HS-5 (cell line): ENCODE measurements at places on chromosomes 2 and 18.

DNA sequence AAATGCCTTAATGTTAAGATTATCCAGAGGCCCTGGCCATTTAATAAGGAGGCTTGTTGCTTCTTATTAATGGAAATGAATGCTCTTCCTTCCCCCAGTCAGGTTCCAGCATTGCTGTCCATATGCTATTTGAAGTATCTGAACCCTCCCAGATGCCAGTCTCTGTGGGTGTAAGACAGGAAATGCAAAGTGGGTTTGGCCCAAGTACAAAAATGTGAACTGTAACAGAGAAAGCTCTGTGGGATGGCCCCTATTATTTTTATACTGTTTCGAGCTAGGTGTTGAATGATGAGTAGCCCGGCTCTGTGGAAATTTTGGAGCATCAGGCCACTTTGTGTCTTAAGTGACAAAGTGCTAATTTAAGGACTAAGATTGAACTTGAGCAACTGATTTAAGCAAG is 141.0 kb downstream of the UXS1 start:
- DNase-seq: peak; percentile 44

DNA sequence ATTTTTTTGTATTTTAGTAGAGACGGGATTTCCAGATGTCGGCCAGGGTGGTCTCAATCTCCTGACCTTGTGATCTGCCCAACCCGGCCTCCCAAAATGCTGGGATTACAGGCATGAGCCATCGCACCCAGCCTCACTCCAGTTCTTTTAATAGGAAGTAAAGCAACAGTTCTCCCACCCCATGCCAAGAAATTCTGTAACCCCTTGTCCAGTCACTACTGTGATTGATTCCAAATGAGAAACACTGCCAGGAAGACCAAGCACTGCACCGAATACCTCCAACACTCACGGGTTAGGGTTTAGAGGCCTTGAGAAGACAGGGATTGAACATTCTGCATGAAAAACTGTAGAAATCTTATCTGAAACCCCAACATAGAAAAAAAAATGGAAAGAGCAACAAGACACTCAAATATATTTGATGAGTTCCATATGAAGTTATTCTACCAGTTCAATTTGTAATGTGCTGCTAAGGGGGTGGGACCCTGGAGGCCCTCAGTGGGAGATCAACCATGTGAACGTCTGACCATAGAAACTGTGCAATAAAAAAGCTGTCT is 48.2 kb upstream of the BIN1 start:
- no peak for DNase-seq

DNA sequence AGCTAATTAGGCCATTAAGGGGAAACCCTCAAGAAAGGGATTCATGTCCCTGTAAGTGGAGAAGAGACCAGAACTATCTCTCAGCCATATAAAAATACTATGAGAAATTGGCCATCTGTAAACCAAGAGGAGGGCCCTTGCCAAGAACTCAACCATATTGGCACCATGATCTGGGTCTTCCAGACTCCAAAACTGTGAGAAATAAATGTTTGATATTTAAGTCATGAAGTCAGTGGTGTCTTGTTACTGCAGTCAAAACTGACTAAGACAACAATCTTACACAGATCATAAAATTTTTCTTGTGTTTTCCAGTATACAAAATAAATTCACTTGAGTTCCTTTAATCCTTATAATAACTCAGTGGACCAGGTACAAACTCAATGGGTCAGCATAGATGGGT is 589.8 kb upstream of the CDH2 start:
- no peak for DNase-seq

GRCh38 chr2:64998658-64999061 is 9.5 kb downstream of the SLC1A4 start:
- no peak for DNase-seq

DNA sequence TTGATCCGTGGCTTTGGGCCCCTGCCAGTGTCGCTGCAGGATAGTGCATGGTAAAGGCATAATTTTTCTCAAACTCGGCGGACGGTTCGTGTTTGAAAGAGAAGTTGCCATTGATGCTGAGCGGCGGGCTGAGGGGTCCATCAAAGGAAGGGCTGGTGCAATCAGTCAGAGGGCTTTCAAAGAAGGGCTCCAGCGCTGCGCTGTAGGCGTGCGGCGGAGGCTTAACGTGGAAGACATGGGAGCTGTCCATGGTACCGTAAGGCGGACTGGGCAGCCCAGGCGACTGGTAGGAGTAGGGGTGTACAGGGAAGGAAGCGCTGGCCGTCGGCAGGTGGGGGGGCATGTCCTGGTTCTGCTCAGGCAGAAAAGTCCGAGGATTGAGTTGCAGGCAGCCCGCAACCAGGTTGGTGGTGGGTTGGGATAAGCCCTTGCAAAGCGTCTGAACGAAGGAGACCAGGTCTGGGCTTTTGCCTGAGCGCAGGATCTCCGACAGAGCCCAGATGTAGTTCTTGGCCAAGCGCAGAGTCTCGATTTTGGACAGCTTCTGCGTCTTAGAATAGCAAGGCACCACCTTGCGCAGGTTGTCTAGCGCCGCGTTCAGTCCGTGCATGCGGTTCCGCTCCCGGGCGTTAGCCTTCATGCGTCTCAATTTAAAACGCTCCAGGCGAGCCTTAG is 2.3 kb downstream of the NEUROD1 start:
- no peak for DNase-seq

DNA sequence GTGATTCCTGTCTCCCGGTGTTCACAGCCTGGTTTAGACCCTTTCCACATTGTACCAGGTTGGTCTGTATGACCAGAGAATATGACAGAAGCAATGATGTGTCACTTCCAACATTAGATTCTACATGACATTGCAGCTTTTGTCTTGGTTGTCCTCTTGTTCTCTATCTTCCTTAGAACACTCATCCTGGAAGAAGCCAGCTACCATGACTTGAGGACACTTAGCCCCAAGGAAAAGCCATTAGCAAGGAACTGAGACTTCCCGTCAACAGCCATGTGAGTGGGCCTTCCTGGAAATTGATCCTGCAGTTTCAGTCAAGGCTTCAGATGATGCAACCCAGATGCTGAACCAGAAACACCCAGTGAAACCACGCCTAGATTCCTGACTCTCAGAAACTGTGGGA is 143.3 kb downstream of the MREG start:
- DNase-seq: no peak

DNA sequence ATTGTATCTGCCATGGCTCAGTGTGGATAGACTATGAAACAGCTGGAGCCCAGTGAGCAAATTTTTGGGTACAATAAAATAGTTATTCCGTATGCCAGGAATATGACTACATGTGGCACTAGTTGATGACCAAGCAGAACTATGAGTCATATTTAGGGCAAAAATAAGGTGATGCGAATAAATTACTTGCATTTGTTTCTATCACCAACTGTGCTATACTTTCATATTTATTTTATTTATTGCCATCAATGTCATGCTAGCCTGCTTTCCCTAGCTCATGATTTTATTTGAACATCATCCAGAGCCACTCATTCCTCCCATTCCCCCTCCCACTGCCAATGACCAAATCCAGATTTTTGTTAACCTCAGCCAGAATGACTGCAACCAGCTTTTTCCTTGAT is 13.3 kb upstream of the FAP start:
- DNase-seq: no peak

DNA sequence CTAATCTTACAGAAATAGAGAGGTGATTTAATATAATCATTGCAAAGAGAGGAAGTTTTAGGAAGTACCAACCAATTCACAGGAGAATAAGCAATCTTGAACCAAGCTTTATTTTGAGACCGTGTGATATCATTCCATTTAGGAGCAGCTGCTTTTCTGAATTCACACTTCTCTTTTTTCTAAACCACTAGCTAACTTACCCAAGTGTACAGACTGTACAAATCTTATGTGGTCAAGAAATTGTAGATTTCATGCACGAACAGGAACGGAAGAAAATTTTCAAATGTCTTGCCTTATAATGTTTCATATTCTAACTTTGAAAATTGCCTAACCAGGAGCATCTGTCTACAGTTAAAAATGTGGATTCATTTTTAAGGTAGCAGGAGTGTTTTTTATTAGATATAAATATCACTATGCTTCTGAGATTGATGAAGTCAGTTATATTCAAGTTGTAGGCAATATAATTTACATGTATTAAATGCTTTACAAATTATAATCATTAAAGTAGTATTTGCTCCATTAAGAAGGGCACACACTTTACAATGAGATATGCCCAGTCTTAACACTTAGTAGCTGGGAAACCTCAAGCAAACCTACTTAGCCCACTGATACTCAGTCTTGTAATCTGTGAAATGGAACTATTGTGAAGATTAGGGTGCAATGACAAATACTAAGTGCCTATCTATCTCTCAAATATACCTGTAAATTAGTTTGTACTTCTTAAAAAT is 302.2 kb upstream of the STON1 start:
- no peak for DNase-seq

DNA sequence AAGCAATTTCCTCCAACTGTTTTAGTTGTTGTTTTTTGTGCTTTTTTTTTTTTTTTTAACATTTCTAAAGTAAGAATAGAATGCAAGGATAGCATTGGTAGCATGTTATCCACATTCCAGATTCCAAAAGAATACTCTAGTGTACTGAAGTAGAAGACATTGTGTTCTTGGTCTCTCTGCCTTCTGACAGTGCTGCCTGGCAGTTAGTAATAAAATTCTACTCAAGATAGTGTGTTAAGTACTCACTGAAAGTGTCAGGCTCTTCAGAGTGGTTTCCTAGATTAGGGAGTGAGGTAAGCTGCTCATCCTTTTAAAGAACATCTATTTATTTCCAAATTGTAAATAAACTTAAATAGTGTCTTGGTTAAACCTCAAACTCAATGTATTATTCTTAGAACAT is 253.7 kb downstream of the HNMT start:
- DNase-seq: no peak

GRCh38 chr2:28643911-28644334 is 107.7 kb upstream of the PPP1CB start:
- no peak for DNase-seq

GRCh38 chr2:169734169-169734847 is 676 bp downstream of the KLHL23 start:
- DNase-seq: no peak

GRCh38 chr2:230942920-230943896 is 18.2 kb upstream of the GPR55 start:
- DNase-seq: no peak

GRCh38 chr2:206289391-206289790 is 14.9 kb downstream of the ZDBF2 start:
- DNase-seq: no peak

GRCh38 chr2:1647417-1648240 is 96.7 kb downstream of the PXDN start:
- DNase-seq: no peak

GRCh38 chr2:179410552-179411356 is 146.1 kb upstream of the SESTD1 start:
- peak; percentile 32 for DNase-seq

- no peak for DNase-seq
These were observed 197.7 kb upstream of the STON1 start for GRCh38 chr2:48332286-48332685.

DNA sequence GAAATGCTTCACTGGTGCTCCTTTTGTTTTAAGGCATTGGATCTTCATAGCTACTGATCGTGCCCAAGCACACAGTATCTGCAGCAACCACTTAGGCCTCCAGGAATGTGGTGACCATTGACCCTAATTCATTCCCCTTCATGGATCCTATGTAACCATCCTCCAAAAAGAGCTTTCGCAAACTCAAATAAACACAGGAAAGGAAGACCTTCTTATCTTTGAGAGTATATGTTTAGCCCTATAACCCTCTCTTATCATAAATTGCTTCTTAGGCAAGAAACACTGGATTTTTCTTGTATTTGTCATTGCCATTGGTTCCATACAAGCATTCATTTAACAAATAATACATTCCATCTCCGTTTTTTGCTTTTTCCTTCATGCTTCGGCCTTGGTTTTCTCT is 4.1 kb upstream of the TTR start:
- DNase-seq: no peak

- DNase-seq: no peak
These were observed 297.4 kb downstream of the EIPR1 start for GRCh38 chr2:3079959-3080948.

DNA sequence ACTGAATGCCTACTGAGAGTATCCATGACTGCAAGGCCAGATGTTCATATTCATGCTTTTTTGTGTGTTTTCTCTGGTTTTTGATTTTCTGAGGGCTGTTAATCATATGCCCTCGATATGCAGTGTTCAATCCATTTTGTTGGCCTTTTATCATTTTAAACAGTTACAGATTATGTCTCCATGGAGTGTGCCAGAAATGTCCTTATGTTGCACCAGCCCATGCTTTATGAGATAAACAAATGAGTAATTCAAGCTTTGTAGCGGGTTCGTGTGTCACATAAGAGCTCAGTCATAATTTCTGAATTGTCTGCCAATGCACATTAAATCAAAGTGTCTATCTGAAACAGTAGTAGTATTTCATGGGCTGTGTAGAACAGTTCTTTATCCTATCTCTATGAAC is 583.0 kb downstream of the THSD7B start:
- no peak for DNase-seq

DNA sequence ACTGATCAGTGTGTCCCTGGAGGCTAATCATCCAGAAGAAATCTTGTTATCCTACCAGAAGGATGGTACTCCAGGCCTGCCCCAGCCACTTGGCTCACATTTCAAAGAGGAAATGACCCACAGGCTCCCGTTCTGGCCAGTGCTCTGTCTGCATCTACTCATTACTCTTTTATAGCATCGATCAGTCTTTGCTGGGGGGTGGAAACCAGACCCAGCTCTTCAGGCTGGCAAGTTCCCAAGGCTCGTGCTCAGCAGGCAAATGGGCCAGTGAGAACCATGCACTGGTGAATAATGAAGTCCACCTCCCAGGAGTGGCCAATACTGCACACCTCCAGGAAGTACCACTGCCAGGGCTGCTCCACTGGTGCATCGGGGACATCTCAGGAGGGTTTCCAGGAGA is 38.8 kb downstream of the DNER start:
- DNase-seq: no peak

DNA sequence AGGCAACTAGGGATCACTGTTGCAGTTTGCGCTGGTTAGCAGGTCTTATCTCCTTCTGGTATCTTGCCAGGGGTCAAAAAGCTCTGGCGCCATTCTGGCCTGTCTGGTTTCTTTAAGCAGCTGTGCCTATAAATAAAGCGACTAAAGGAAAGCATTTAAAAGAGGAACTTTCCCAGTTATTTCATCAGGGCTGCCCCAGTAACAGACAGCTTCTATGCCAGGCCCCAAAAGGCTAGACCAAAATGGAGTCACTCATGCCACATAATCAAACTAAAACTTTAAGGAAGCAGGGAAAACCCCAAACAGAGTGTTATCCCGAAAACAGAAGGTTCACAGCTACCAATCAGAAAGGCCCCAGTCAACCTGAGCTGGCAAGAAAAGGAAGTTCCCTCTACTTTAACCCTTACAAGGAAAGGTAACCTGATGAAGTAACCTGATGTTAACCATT is 41.2 kb upstream of the HNRNPA3 start:
- no peak for DNase-seq
